ENCODE measurements at places on chromosomes 7 and 10.
A peak's percentile ranks its signal among the peaks of the same experiment; 100 is the strongest.

DNA sequence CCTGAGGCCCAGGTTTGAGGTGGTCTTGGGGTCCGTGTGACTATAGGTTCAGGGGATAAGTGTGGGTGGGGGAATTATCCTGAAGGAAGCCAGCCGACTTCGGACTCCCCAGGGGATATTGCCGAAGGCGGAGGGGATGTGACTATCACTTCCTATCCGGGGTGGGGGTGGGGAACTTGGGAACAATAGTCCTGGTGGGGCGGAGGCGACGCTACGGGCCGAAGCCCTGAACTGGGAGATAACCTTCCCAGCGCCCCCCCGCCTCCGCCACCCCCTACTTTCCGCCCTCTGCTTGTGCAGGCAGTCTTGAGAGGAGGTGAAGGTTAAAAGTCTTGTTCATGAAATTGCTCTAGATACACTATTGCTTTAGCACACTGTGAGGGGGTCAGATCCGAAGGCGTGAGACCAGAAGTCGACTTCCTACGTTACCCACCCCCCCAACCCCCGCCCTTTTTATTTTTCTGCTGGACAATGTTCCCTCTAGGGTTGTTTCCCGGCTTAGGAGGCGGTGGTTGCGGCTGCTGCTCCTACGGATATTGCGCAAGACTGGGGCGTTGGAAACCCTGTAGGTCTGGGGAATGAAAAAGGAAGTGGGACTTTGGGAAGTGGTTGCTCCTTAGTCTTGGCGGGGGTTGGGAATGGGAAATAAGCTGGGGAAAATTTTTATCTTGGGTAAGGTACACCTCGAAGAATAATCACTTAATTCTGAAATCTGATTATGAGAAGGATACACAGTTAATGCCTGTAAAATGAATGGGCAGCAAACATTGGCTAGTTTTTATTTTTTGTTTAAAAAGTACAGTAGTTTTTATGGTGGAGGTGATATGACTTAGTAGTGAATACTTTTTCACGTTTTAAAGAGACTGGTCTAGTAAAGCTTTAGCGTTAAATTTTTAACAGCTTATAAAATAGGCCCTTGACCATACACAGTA is 1.5 kb downstream of the PTPN12 start:
- DNase-seq: peak; percentile 84

- no peak for DNase-seq
Observed at GRCh38 chr7:29248713-29249382, 54.3 kb downstream of the CHN2 start.

- DNase-seq: no peak
Observed at GRCh38 chr10:133528845-133529575, 1.8 kb downstream of the CYP2E1 start.

- DNase-seq: no peak
Observed at GRCh38 chr10:22491480-22491879, 146.2 kb downstream of the SPAG6 start.

GRCh38 chr7:116548506-116548905 is 23.7 kb downstream of the CAV1 start:
- DNase-seq: no peak

DNA sequence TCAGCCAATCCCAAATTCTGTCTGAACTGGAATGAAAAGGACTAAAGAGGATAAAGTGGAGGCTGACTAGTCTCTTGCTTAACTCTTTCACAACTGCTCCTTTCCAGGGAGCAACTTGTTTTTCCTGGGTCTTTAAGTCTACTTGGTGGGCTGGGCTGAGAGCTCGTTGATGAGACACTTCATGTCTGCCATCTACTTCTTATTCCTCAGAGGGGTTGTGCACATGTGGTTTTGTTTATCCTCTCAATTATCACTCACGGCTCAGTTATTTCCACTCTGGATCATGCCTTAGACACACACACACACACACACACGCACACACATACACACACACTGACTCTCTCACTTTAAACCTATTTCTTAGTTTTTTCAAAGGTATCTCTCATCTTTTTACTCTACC is 298.6 kb upstream of the MTPN start:
- peak; percentile 48 for DNase-seq

DNA sequence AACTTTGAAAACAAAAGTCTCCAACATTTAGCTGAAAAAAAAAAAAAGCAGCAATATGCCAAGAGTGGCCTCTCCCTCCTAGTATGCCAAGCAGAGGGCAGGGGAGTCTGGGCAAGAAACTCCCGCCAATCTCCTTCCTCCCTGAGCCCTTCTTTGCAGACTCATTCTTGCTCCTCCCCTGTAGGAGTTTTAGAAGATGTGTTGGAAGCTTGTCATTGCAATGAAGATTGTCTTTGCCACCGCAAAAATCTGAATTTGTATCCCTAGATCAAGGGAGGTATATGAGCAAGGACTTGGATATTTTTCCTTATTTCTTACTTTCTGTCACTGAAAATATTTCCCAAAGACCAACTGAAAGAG is 2.6 kb upstream of the TNS3 start:
- DNase-seq: no peak

GRCh38 chr7:132433301-132433700 is 143.0 kb downstream of the PLXNA4 start:
- DNase-seq: no peak

DNA sequence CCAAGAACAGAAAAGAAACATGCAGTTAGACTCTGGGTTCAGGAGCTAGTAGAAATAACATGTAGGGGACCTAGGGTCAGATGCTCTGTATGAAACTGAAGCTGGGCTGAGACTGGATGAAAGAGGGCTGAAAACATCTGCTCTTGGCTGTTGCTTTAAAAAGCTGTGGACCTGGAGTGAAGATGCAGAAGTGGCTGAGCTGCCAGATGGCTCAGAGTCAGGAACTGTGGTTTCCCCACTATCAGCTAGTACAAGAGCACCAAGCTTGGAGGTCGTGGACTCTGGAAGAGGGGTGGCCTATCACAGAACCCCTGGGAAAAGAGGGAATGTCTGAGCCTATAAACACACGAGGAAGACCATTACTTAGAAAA is 5.9 kb downstream of the ADK start:
- DNase-seq: no peak

- DNase-seq: no peak
Observed at GRCh38 chr7:104901240-104901619, 112.8 kb upstream of the KMT2E start.

DNA sequence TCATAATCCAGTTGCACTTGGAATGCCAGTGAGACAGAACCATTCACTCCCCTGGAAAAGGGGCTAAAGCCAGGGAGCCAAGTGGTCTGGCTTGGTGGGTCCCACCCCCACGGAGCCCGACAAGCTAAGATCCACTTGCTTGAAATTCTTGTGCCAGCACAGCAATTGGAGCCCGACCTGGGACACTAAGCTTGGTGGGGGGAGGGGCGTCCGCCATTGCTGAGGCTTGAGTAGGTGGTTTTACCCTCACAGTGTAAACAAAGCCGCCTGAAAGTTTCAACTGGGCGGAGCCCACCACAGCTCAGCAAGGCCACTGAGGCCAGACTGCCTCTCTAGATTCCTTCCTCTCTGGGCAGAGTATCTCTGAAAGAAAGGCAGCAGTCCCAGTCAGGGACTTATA is 200.7 kb upstream of the NPSR1 start:
- no peak for DNase-seq

DNA sequence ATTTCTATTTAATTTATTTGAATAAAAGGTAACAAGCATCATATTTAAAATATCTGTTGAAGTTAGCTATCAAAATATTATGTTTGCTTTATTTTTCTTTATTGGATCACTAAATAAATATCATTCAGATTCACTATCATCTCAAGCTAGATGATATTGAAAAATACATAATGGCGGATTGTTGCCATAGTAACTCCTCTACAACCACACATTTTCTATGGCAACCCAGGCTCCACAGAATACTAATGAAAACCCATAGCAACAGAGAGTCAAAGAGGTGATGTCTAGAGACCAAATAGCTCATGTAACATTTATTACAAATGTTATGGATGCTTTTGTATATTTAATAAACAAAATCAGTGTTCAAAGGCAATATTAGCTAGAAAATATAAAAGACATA is 148.9 kb upstream of the CDK1 start:
- no peak for DNase-seq
